ENCODE measurements at places on chromosomes 11 and 22.

GRCh38 chr22:25704701-25705100 lies 37.3 kb upstream of the MYO18B start:
- DNase-seq, result no peak

- no peak for DNase-seq
Observed at GRCh38 chr11:120798854-120799253, 225.0 kb upstream of the TBCEL start.

DNA sequence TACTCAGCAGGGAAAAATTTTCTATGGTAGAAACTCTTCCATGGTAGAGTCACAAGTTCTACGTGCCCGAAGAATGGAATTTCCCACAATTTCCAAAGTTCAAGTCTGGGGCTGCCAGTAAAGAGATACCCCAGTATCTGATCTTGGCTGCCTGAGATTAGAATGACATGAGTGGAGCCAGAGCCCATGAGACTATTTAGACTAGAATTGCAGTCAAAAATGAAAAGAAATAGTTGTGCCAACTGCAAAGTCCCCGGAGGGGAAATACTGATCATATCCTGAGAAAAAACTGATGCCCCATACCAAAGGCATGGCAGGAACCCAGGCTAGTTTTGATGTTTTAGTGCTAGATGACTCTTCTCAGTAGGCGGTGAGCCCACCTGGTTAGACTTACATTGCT lies 11.2 kb downstream of the MAJIN start:
- DNase-seq, result no peak

- no peak for DNase-seq
Observed at GRCh38 chr22:19476023-19476422, 3.0 kb downstream of the UFD1 start.

GRCh38 chr22:44586999-44587736 lies 89.1 kb upstream of the RTL6 start:
- peak; percentile 88 for DNase-seq

GRCh38 chr11:3043315-3043871 lies 13.8 kb downstream of the CARS1 start:
- DNase-seq, result no peak

GRCh38 chr11:108160970-108161566 lies 39.7 kb downstream of the ACAT1 start:
- DNase-seq, result no peak

DNA sequence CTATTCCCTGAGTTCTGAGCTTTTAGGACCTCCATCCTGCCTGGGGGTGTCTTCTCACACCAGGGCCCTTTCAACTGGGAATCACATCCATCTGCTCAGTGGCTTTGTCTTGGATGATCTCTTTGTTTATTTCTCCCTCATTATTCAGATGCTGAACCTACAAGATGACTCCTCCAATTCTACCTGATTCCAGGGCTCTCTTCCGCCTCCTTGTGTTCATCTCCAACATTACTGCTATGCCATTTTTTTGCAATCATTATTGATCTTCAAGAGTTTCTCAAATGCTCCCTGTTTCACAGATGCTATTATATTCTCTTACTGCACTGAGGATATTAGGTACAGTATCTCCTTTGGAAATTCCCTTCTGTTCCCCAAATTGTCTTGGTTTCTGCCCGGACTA lies 307.7 kb downstream of the SHANK2 start:
- DNase-seq, result no peak

- DNase-seq, result no peak
Observed at GRCh38 chr11:69943506-69943905, 124.3 kb upstream of the FGF3 start.

GRCh38 chr11:26842478-26843282 lies 120.8 kb upstream of the SLC5A12 start:
- no peak for DNase-seq

DNA sequence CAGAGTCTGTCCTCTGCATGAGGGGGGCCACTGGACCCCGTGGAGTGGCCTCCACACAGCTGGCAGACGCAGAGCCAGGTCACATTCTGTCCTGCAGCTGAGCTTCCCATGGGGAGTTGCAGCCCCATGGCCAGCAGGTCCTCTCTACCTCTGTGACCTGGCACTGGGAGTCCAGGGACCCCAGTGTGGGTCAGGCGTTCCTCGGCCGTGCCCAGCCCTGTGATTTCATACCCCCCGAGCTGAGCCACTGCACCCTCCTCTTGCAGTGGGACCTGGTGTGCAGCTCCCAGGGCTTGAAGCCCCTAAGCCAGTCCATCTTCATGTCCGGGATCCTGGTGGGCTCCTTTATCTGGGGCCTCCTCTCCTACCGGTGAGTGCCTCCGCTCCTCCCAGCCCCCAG lies 32.2 kb upstream of the SLC22A12 start:
- no peak for DNase-seq

- no peak for DNase-seq
Observed at GRCh38 chr22:25350551-25350971, 131.1 kb downstream of the CRYBB2 start.

DNA sequence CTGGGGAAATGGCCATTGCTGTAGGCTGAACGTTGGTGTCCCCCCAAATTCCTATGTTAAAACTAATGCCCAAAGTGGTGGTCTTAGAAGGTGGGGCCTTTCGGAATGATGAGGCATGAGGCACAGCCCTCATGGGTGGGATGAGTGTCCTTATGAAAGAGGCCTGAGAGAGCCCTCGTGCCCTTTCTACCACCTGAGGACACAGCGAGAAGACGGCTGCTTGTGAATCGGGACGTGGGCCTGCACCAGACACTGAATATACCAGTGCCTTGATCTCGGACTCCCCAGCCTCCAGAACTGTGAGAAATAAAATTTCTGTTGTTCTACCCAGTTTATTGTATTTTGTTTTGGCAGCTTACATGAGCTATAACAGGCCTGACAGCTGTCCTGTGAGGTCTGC lies 162.9 kb upstream of the B3GAT1 start:
- no peak for DNase-seq

DNA sequence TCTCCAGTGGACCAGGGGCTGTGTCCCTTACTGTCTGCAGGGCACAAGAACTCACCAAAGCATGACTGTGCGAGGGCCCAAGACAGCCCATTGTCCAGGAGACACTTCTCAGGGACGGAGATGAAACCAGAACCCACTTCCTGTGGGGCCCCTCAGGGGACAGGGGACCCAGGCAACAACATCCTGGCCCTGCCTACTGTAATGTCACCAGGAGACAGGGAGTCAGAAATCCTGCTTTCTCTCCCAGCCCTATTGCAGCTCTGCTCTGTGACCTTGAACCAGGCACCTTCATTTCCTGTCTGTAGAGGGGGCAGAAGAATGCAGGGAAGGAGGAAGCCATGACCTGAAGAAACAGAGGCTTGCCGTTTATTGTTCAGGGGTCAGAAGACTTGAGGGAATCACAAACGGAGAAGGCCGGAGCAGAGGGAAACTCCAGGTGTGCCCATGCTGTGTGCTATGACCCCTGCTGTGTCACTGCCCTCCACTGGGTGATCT lies 98.0 kb downstream of the NAT10 start:
- DNase-seq, result no peak

- no peak for DNase-seq
Observed at GRCh38 chr11:94536386-94536785, 7.3 kb upstream of the FUT4 start.

- no peak for DNase-seq
Observed at GRCh38 chr11:714436-714835, 8.4 kb downstream of the EPS8L2 start.

GRCh38 chr22:25182131-25183110 lies 17.2 kb upstream of the CRYBB3 start:
- no peak for DNase-seq

- no peak for DNase-seq
Observed at GRCh38 chr11:103483996-103484395, 374.8 kb downstream of the DYNC2H1 start.

DNA sequence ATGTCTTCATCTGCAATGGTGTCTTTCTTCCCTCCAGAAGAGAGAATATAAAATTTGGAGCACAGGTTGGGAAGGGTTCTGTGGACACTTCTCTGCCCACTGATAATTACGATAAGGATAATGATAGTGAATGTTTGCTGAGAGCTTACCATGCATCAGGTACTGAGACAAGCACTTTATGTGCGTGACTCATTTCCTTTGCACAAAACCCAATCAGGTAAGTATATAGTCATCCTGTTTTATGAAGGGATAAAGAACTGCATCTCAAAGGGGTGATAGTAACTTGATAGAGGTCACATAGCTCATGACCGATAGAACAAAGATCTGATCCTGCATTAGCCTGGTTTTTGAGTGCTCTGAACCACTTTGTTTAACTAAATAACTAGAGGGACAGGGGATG lies 9.4 kb downstream of the DRD2 start:
- no peak for DNase-seq

- no peak for DNase-seq
Observed at GRCh38 chr11:116615211-116615865, 157.4 kb downstream of the BUD13 start.

DNA sequence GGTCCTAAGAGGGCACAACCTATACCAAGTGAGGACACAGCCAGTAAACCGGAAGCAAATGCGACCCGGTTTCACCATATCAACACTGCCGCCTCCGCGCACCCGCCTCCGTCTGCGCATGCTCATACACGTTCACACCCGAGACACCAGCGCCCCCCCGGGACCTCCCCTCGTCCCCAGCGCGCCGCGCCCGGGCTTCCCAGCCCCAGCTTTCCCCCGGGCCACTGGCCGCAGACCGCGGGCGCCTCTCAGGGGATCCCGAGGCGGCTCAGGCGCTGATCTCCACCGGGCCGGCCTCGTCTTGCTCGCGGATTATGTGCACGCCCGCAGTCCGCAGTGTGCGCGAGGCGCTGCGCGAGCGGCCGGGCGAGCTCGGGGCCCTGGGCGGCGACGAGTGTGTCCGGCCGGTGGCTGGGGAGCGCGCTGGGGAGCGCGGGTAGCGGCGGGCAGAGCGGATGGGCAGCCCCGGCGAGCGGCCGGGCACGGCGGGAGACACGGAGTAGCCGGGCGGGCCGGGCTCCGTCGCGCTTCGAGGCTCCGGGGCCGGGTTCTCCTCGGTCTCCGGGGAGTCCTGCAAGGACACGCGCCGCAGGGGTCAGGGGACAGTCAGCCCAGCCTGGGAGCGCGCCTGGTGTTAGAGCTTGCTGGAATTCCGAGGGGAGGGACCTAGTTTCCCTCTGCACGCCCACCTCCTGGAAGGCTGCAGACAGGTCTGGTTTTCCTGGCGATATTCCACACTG lies 2.0 kb downstream of the HEPN1 start:
- peak; percentile 30 for DNase-seq

DNA sequence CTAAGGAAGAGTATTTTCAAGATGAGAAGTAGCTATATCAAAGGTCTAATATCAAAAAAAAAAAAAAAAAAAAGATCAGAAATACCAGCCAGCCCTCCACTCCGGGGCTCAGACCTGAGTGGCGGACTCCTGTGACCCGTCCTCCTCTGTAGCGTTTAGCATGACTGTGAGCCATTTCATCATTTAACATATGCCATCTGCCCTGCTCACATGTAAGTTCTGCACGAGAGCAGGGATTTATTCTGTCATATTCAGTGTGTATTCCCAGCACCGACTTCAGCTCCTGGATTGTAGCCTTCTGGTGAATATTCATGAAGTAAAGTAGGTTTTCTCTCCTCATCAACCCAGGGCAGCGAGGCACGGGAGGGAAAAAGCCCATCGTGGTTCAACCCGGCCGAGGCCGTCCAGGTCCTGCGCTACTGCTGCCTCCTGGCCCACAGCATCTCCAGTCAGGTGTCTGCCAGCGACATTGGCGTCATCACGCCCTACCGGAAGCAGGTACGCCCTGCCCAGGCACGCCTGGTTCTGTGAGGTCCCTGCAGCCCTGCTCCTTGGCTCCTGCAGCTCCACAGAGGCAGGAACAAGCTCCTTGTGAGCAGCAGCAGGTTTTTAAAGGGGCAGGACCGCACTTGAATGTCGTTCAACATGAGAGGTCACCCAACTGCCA lies 12.7 kb upstream of the PANX2 start:
- no peak for DNase-seq

DNA sequence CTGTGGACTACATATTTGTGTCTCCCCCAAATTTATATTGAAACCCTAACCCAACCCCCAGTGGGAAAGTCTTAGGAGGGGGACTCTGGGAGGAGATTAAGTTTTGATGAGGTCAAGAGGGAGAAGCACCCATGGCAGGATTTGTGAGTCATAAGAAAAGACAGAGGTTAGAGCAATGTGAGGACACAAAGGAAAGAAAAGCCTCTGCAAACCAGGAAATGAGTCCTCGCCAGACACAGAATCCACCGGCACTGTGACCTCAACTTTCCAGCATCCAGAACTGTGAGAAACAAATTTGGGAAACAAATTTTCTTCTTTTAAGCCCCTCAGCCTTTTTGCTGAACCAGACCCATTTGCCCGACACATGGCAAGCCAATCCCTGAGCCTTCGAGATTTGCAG lies 397.0 kb downstream of the NTM start:
- no peak for DNase-seq

DNA sequence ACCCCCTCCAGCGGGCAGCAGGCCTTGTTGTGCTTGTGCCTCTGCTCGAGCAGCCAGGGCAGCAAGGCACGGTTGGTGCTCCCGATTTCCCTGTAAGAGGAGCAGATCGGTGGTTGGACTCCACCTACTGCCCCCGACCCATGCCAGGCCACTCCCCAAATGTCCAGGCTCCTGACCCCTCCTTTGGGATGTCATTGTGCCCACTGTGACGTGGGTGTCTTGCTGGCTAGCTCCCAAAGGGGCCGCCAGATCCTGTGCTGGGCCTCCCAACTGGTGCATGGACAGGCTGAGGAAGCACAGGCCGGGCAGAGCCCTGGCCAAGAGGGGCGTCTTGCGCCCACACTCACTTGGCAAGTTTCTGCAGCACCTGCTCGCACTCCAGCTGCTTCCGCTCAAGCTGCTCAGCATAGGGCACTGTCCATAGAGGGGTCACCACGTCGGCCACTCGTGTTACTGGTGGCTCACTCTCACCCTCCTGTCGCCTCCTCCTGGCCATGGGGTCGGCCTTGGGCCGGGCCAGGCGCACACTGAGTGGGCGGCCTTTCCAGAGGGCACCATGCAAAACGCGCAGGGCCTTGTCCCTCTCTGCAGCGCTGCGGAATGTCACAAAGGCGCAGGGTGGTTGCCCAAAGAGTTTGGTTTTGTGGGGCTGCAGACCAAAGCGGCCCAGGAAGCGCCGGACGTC lies at the start of gene RANBP1:
Gene RANBP1, plus strand, starts transcription at position 414 of the 685 bp plus-strand sequence. Its CDS starts 81 bp downstream, at position 495.
- no peak for DNase-seq

GRCh38 chr22:31091106-31091975 lies 10.2 kb downstream of the SMTN start:
- DNase-seq, result no peak

GRCh38 chr22:45994491-45995404 lies 17.8 kb upstream of the WNT7B start:
- DNase-seq, result no peak

- DNase-seq, result no peak
Observed at GRCh38 chr11:83864412-83865057, 578.4 kb upstream of the CCDC90B start.

All from NCI-H748 treated with DMSO at 0.1 percent for 48 hours (cell line).